Ovary (tissue), 10 donors: ENCODE measurements at places on chromosomes 5 and 9. TPM values are rescaled to one million over a fixed set of nuclear protein-coding genes. Genes with fewer than 3 reads are reported as not detected.

GRCh38 chr9:12133416-12133815 is 559.8 kb upstream of the TYRP1 start:
- DNase-seq = no peak

GRCh38 chr5:37738057-37738691 is 101.7 kb downstream of the GDNF start:
- DNase-seq = no peak

SPINK6 gene
- not detected for total RNA-seq

INSL4 gene
- not detected for total RNA-seq

IRGM gene
- total RNA-seq = not detected

ENTPD2 gene
- 5.1 TPM for total RNA-seq
